Hindlimb muscle (tissue), 1 donor: ENCODE measurements at places on chromosomes 4 and X. TPM values are rescaled to one million over a fixed set of nuclear protein-coding genes. Genes with fewer than 3 reads are reported as not detected.

The TRIML2 gene
- polyA plus RNA-seq = not detected

GRCh38 chrX:88746925-88747324, at the start of gene CPXCR1:
CPXCR1 (plus strand) TSS chrX:88747225; CDS start chrX:88753415, 6,190 bp downstream.
- DNase-seq = no peak

DNA sequence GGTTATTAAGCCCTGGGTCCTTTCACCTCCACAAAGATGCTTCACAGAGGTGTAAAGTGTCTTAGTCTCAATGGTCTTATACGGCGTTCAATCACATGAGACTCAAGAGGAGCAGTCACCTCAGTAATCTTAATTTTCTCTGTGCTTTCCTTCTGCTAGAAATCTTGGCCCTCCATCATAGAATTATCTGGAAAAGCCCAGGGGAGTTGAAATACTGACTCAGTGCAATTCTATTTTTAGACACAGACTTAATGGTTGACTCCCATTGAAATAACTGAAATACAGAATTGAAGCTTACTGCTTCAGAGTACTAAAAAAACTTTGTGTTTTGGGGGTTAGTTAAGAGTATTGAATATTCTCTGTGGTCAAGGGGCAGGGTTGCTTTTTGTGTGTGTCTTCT, 94.5 kb upstream of the IL15 start:
- DNase-seq = no peak

The AMTN gene
- not detected for polyA plus RNA-seq

The CXorf38 gene
- 7.2 TPM for polyA plus RNA-seq

- no peak for DNase-seq
Measured at GRCh38 chrX:15204130-15204751, 65.6 kb downstream of the ASB9 start.

DNA sequence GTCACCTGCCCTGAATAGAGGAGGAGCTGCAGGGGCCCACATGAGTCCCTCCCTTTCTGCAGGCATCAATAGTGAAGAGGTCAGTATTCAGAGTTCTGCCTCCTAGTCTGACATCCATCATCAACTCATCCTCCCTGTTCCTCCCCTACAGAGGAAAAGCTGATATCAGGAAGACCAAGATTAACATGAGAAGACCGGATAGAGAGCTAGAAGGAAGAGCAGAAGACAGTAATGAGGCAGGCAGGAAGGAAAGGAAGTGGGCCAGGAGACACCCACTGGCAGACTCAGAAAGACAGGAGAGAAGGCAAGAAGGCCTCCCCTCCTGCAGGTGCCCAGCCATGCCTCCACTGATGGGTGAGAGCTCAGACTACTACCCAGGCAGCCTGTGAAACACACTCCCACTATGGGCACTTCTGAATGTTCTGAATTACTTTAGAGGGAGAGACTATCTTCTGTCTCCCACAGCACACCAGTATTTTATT, 74.6 kb downstream of the CC2D2A start:
- no peak for DNase-seq

DNA sequence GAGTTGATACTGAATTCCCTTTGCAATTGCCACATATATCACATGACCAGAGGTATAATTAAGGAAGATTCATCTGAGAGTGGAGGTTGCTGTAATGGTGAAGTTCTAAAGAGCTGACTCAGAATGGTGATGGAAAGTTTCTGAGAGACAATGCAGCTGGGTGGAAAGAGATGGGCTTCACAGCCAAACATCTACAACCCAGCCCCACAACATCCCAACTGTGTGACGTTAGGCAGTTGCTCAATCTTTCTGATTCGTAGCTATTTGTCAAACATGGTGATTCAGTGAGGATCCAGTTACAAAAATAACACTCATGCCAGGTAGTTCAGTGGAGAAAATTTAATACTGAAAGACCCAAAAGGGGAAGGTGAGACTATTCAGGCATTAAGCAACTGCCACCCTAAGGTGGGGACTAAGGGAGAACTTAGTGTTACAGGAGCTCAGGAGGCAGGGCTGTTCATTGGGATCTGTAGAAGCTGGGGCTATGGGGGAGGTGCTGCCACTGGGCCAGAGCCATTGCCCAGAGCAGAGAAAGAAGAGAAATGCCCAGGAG, 6.9 kb upstream of the AFF1 start:
- DNase-seq = no peak

- no peak for DNase-seq
Measured at GRCh38 chr4:165129924-165130323, 17.3 kb upstream of the TMEM192 start.

- no peak for DNase-seq
Measured at GRCh38 chr4:165610679-165611437, 232.1 kb downstream of the CPE start.

DNA sequence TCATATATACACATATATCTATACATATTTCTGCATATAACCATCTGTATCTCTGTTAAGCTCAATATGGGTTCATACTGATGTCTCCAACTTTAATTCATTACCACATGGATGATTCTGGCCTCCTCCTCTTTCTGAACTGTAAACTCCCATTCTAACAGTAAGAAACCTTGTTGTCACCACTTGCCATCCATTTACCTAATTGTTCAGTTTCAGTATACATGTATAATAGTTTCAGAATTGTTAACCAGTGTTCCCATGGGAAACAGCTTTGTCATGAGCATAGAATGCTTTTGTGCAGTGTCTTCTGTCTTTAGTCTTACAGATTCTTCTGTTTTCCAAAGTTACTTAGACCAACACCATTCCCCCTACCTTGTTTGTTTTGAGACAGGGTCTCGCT, 35.9 kb downstream of the SLC9A6 start:
- no peak for DNase-seq

DNA sequence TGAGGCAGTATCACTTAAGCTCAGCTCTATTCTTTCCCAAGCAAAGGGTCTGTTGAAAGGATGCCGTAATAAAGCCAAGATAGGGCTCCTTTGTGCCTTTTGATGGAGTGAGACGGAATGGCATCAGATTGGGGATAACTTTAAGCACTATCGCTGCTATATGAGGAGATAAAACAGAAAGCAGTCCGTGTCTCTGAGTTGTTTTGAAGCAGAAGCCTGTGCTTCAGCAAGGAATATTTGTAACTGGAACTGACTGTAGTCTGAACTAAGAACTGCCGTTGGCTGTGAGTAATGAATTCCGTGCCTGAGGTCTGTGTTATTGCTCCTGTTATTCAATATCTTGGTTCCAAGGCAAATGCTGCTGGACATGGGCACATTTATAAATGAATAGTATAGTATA, 297.4 kb downstream of the ANKRD50 start:
- peak; percentile 27 for DNase-seq

The POLN gene
- polyA plus RNA-seq = 3.1 TPM

The DRD5 gene
- polyA plus RNA-seq = 0.44 TPM

GRCh38 chr4:7434766-7435150, at the start of gene PSAPL1:
PSAPL1 (minus strand) TSS chr4:7434930; CDS start chr4:7434879, 51 bp downstream.
- DNase-seq = no peak

The CENPVL3 gene
- polyA plus RNA-seq = 0.10 TPM

DNA sequence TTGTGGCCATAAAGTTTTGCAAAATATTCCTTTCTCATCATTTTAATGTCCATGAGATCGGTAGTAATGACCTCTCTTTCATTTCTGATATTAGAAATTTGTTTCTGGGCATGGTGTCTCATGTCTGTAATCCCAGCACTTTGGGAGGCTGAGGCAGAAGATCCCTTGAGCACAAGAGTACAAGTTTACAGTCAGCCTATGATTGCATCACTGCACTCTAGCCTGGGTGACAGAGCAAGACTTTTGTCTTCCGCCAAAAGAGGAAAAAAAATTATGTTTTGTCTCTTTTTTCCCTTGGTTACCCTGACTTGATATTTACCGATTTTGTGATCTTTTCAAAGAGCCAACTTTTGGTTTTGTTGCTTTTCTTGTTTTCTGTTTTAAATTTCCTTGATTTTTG, 10.8 kb upstream of the NKAP start:
- no peak for DNase-seq

DNA sequence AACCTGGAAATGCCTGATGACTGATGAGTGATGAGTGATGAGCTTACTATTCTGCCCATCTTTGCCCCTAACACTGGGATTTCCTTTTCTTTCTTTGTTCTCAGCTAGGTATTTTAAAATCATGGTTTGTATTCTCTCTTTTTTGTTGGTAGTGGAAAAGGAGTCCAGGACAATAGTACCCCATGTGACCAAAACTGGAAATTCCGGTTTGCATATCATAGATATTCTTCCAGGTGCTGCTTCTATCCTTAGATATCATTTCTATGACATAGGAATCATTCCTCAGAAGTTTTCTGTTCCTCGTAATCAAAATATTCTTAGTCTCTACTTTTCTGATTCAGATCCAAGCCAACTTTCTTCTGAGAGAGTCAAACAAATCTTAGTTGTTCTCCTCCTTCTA, 320.5 kb upstream of the TET2 start:
- no peak for DNase-seq

DNA sequence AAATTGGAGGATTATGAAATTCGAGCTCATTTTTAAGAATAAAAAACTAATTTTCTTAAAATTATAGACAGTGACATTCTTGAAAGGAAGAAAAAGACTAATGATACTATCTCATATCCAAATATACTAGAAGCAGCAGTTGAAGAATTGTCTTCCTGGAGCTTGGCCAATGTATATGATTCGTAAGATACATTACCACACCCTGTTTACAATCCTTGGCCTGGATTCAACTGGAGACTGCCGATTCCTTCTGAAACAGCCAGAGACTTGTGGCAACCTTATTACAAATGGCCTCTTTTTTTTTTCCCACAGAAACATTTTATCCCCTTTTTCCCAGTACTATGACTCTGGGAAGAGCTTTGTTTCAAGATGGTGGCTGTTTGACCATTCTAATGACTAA, 571.2 kb upstream of the FAT1 start:
- DNase-seq = no peak

DNA sequence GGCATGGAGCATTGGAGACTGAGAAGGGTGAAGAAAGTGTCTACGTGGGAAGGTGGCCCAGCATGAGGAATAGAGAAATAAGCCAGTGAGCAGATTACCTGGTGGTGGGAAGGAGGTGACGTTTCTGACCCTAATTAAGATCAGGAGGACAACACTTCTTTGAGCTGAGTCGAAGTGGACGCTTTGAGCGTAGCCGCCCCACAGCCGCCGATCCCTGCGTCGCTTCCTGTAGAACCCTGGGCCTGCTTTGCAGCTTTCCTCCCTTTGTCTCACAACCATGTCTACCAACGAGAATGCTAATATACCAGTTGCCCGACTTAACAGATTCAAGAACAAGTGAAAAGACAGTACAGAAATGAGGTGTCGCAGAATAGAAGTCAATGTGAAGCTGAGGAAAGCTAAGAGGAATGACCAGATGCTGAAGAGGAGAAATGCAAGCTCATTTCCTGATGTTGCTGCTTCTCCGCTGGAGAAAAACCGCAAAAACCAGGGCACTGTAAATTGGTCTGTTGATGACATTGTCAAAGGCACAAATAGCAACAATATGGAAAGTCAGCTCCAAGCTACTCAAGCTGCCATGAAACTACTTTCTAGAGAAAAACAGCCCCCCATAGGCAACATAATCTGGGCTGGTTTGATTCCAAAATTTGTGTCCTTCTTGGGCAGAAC, 6.4 kb upstream of the ANTXR2 start:
- no peak for DNase-seq

The PNMA5 gene
- polyA plus RNA-seq = 0.06 TPM

GRCh38 chrX:135420831-135421230, 913 bp upstream of the SMIM10L2A start:
- DNase-seq = no peak

- DNase-seq = no peak
Measured at GRCh38 chr4:182189103-182189878, 53.9 kb upstream of the TENM3 start.

The RBMXL3 gene
- not detected for polyA plus RNA-seq

DNA sequence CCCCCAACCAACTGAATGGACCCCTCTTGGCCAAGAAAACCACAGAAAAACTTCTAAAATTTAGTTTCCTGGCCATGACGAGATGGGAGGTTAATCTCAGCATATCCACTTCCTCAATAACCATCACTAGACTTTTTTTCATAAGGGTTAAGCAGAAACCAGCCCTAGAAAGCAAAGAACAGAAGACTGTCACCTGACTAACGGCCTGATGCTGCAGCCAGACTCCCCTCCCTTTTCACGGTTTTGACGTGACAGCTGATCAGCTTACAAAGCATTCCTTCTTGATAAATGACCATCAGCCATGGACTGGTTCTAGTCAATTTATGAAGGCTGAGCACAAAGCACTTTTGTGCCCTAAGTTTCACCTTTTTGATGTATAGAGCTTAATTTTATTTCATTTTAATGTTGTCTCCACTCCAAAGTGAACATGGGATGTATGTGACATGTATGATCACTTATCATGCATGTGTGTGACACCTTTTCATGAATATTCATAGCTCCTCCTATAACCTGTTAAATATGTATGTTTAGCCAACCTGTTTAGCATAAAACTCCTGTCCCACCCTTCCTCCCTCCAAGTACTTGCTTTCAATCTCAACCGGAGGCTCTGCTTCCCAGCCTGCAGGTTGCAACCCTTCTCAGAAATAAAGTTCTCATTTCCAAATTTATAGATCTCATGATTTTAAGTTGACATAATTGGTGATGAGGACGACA, 56.3 kb downstream of the SERTM2 start:
- DNase-seq = no peak

The WAS gene
- polyA plus RNA-seq = 4.2 TPM

DNA sequence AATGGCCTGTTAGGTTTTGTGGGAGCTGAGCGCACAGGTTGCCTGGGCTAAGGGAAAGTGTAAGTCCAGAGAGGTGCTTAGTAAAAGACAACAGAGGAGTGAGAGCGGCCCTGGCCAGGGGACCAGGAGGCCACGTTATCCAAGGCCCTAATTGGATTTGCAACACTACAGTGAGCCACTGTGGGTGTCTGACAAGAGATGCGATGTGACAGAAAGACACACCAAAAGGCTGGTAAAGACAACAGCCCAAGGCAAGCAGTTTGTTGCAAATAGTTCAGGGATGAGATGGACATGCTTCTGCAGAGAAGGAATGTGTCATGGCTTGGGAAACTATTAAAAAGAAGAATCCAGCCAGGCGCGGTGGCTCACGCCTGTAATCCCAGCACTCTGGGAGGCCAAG, 162.7 kb upstream of the KIT start:
- no peak for DNase-seq

The ARL9 gene
- polyA plus RNA-seq = 0.25 TPM
